ENCODE measurements at places on chromosomes 2 and 18.
A peak's percentile ranks its signal among the peaks of the same experiment; 100 is the strongest.

DNA sequence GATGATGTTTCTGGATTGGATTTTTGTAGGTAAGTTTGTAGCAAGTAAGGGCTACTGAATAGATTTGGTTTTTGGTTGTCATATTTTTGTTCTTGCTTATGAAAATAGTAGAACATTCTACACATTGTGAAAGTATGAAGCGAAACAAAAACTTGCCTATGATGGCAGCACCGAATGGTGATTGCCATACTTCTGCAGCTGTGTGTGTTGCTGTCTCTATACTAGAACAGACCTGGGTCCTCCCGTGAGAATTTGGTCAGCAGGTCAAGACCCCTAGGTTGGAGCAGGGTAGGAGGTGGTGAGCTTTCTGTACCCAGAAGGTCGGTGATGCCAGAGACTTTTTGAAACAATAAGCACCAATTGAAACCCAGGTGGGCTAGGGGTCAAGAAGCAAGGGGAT, 322.6 kb downstream of the PRKCE start:
- no peak for DNase-seq

GRCh38 chr2:144385381-144385780, 134.5 kb downstream of the ZEB2 start:
- DNase-seq: no peak

DNA sequence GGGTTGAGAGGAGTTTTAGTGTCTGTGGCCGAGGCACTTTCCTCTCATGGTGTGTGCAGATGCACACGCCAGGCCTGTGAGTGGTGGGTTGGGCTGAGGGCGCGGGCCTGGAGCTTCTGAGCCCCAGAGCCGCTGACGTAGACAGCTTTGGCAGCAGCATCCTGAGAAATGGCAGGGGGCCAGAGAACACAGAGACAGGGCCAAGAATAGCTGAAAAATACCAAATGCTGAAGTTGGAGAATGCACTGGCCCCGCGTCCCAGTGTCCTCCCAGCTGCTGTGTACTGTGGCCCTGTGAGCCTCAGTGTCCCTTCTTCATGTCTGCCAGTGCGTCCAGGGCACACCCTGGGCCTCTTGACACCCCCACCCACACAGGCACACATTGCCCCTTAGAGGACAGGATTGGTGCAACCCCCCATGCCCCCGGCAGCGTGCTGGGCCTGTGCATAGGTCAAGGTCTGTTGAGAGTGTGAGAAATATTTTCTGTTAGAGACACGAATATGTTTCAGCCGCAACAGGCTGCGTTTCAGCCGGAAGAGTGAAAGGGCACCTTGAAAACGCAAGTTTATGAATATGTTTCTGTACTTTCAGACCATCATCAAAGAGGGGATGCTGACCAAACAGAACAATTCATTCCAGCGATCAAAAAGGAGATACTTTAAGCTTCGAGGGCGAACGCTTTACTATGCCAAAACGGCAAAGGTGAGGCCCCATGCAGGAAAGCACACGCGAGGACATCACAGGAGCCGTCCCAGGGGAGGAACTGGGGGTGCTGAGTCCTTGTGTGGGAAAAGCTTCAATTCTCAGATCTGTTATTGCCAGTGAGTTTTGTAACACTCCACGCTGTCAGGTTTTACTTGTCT, 33.6 kb downstream of the DGKD start:
- DNase-seq: peak; percentile 64

- no peak for DNase-seq
These were observed 8.5 kb upstream of the UNC80 start for GRCh38 chr2:209763106-209763505.
